ENCODE measurements at places on chromosomes 3 and 15.

- DNase-seq = no peak
Measured at GRCh38 chr3:194976049-194976451, 290.4 kb downstream of the FAM43A start.

- DNase-seq = no peak
Measured at GRCh38 chr3:190596349-190597285, 82.7 kb downstream of the IL1RAP start.

GRCh38 chr3:184022323-184022722 lies 4.6 kb upstream of the ABCC5 start:
- no peak for DNase-seq

GRCh38 chr15:40825661-40826422 lies 2.7 kb downstream of the PPP1R14D start:
- DNase-seq = no peak

GRCh38 chr3:178127221-178127620 lies 409.0 kb upstream of the KCNMB2 start:
- DNase-seq = no peak

GRCh38 chr3:30309961-30310954 lies 296.1 kb upstream of the TGFBR2 start:
- peak; percentile 63 for DNase-seq

GRCh38 chr3:12773030-12773709 lies 14.1 kb upstream of the TMEM40 start:
- no peak for DNase-seq

GRCh38 chr15:49876401-49877038 lies 242.5 kb downstream of the ATP8B4 start:
- no peak for DNase-seq

DNA sequence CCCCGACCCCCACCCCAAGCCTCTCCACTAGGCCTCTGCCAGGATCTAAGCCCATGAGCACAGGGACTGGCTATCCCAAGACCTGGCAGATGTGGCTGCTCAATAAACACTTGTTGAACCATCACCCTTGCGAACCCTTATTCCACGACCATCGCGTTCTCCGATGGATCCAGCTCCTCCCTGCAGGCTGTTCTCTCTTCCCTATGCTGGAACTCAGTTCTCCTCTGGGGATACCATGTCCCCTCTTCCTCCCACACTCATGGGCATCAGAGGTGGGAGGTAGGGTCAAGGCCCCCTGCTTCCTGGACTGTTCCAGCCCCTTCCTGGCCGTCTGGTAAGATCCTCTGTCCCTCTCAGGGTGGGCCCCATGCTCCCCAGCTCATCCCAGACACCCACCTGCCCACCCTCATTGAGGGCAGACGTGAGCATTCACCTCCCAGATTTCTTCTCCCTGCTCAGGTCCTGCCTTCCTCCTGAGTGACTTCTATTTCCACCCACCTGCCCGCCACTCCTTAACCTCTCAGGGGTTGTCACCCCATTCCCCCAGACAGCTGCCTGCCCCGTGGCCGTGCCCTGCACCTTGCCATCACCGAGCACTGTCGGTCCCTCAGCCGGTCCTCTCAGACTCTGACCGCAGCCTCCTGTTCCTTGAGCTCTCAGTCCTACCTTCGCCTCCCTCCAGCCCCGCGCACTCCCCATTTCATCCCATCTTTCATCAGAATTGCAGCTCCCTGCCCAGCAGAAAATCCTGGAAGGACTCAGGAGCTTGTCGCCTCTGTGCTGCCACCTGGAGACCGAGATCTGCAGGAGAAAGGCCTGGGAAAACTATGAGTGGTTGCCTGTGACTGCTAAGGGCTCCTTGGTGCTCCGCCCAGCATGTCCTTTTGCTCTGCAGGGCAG lies 42.0 kb downstream of the PML start:
- peak; percentile 73 for DNase-seq

GRCh38 chr3:111069974-111070771 lies 1.4 kb upstream of the NECTIN3 start:
- DNase-seq = no peak

DNA sequence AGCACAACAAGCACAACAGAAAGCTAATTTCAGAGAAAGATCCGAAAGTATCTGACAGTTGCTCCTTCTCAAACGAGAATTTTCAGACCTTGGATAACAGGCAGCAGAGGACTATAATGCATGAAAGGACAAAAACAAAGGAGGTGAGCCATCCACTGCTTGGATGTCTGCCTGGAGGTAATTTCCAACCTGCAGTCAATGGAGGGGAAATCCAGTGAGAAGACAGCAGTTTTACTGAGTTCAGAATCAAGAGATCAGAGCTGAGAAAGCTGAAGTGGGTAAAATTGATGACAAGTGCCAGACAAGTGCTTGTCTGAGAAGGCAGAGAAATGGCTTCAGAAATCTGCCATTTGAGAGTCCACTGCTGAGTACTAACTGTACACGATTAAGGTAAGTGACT lies 22.1 kb downstream of the UBE3A start:
- DNase-seq = no peak

GRCh38 chr3:41026394-41027177 lies 172.7 kb upstream of the CTNNB1 start:
- DNase-seq = peak; percentile 93

All from fibroblast of mammary gland (primary cell).